Hepatocyte (in vitro differentiated cells): ENCODE measurements at places on chromosomes 6 and 20.
A peak's percentile ranks its signal among the peaks of the same experiment; 100 is the strongest.

DNA sequence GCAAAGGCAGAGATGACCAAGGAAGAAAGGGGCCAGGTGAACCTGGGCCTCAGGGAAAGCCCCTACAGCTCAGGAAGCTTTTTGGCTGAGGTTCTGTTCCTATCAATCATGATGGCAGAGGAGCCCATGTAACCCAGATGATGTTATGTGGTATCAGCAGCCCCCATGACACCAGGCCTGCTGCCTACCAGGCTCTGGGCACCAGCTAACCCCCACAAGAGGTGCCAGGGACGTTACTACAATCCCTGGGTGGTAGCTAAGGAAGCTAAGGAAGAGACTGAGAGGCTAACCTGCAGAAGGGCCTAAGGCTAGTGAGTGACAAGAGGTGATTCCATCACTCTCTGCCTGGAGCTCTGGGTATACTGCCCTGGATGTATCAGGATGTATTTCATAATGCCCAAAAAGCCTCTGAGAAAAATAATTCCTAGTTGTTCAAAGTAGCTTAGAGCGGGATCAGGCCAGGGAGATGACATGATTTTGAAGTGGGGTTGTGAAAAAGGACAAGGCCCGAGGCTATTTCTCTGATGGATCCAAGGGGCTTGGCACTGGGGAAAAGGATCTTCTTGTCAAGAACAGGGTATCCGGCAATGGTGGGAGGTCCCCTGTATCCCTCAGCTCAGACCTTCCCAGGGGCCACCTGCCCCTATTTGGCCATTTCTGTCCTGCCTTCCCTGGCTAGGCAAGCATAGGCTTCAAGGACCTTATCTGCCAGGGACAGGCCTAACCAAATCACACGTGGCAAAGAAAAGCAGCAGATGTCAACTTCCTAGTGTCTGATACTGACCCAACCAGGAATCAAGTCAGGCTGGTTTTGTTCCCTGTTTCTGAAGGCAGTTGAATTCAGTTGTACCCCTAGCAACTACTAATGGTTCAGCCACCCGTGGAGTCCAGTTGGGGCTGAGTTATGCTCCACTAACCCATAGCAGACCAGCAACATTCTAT lies 41.3 kb downstream of the PANK2 start:
- DNase-seq: no peak

DNA sequence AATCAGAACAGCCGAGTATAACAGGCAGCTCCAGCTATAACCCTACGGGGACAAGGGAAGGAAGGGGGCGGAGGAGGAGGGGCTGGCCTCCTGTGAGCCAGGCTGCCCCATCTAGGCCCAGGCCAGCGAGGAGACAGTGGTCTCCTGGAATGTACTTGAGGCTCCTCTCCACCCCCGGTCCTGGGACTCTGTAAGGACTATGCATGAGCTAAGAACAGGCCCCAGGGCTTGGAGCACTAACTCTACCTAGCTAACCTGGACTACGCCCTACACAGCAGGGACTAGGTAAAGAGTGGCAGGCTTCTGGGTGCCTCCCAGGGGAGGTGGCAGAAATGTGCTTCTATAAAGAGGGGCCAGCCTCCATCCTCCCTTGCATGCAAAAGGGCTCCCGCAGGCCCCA lies 8.9 kb downstream of the KCNK15 start:
- no peak for DNase-seq

GRCh38 chr20:20568604-20569205 lies 143.7 kb downstream of the RALGAPA2 start:
- DNase-seq: peak; percentile 61

- no peak for DNase-seq
Measured at GRCh38 chr6:45116714-45117410, 211.3 kb upstream of the RUNX2 start.

DNA sequence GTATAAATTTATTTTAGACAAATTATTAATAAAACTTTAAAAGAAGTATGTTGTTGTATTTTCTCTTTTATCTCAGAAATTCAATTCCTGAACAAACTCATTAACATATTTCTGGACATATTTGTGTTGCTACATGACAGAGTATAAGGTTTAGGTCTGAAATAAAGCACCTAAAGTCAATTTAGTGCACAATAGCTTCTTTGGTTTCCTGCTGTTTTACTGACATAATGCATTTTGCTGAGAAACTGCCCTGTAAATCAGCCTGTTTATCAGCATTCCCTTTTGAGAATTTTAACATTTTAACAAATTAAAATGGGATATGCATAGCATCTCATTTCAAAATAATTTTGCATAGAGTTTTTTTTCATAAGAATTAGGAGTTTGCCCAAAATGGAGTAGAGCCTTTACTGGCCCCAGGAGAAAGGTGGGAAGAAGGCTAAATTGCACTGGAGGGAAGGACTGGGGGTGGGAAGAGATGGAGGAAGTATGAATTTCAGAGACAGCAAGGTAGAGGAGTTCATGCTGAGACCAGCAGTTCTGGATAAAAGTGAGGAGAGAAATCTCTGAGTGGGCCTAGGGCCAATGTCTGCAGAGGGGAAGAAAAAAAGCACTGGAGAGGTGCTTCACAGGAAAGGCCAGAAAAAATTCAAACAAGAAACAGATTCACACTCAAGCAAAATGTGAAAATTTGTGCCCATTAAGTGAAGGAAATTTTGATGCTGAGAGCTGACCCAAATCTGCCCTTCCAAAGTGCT lies 324.2 kb upstream of the HSF2 start:
- no peak for DNase-seq

DNA sequence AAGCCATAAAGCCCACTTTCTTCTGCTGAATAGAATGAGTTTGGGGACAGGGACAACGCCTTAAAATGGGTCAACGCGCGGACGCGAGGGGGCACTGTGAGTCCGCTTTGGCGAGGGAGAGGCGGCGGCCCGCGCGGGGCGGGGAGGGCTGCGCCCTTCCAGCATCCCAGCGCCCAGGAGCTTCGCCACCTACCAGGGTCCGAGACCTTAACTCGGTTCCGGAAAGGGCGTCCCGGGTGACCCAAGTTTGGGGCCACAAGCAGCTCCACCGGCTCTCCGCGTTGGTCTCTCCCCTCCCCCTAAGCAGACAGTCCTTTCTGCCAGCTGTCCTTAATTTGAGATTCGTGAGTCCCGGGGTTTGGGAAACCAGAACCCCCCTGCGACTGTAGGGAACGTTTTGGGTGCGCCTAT lies 1.8 kb upstream of the SAMD5 start:
- DNase-seq: peak; percentile 82

DNA sequence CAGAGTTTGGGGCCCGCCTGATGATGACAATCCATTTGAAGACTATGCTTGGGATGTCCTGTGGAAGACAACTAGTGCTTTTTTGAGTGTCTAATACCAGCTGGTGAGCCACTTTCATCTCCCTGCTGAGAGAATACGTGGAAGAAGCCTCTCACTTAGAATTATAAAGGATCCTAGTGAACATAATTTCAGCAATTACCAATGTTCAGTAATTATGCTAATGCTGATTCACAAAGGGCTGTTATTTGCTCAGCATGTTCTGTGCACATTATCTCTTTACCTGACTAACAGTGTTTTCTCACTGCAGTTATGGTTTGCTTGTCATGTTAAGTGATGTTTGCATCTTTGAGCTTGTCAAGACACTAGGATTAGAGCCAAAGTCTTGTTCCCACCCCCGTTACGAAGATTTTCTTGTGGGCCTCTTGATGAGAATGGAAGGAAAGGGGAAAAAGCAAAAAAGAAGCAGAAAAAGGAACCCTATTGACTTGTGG lies 282.1 kb upstream of the CHD6 start:
- DNase-seq: no peak

GRCh38 chr6:129120856-129121638 lies 238.1 kb downstream of the LAMA2 start:
- DNase-seq: no peak

- DNase-seq: no peak
Measured at GRCh38 chr6:43394982-43395381, 25.5 kb upstream of the ZNF318 start.

GRCh38 chr6:99602520-99603420 lies 3.9 kb upstream of the PRDM13 start:
- DNase-seq: no peak

DNA sequence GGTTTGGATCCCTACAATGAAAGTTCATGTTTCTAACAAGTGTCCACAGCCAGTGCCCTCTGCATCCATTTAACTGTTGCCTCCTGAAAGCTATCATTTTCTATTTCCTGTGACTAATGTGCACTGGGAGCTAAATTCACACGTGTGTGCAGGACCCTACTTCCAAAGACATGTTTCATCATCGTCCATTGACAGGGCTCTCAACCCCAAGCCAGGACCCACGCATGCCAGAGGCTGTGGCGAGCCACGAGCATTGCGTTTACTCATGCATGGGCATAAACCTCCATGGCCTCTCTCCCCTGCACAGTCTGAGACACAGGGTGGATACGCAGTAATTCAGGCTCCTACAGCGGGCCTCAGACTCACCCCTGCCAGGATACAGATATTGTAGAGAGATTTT lies 153.2 kb downstream of the MAFB start:
- no peak for DNase-seq

DNA sequence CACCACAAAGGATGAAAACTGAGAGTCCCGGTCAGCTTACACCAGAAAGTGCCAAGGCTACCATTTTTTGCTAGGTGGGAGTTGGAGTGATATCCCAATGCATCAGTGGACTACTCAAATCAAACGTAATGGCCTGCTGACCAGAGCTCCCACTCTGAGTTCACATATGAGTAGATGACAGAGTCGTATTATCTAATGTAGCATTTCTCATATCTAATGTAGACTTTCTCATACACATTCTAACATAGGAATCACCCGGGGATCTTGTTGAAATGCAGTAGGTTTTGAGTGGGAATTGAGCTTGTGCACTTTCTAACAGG lies 38.4 kb upstream of the FUCA2 start:
- DNase-seq: no peak

GRCh38 chr6:116465246-116465645 lies 4.1 kb downstream of the CALHM6 start:
- no peak for DNase-seq

- DNase-seq: no peak
Measured at GRCh38 chr6:132446141-132446854, 45.0 kb upstream of the MOXD1 start.

DNA sequence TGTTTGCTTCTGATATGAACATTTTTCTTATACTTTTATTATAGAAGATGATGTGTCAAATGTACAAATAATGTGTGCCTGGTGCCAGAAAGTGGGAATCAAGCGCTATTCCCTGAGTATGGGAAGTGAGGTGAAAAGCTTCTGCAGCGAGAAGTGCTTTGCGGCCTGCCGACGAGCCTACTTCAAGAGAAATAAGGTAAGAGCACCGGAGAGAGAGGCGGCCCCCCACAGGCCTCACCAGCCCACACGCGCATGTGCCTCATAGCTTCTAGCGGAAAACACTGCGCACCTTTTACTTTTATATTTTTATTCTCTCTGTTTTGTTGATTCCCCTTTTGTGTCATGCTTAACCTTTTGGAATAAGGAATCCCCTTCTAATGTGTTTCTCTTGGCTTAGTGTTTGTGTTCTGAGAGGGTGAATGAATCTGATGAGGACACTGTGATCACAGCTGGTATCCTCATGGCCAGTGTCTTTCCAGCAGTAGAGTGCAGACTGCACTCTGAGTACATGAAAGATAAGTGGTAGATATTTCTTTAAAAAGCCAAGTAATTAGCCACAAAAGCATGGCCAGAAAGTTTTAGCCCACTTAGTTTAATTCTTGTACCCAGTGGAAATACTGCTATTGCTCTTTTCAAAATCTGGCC lies 43.6 kb downstream of the SOBP start:
- DNase-seq: no peak

GRCh38 chr6:166582258-166582657 lies 4.2 kb downstream of the RAMACL start:
- no peak for DNase-seq

GRCh38 chr6:40386200-40386599 lies 201.0 kb downstream of the LRFN2 start:
- no peak for DNase-seq

- no peak for DNase-seq
Measured at GRCh38 chr6:110650755-110651154, 164.5 kb downstream of the CDK19 start.

- peak; percentile 67 for DNase-seq
Measured at GRCh38 chr20:36607586-36608387, 2.2 kb downstream of the RAB5IF start.

DNA sequence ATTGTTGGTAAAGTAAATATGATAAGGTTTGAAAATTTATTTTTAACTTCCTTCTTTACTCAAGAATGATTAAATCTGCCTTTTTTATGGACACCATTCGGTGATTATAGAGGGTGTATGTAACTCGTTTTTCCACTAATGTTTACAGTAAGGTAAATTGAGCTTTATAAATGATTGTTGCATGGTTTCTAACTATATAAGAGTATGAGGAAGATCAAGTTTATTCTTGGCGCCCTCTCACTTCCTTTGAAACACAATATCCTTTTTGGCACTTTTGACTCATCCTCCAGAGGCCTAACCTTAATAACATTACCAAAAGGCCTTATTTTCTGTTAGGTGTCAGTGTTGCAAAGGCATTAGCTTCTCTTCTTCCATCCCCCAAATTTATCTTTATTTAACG lies 41.8 kb upstream of the MTRF1L start:
- DNase-seq: no peak

DNA sequence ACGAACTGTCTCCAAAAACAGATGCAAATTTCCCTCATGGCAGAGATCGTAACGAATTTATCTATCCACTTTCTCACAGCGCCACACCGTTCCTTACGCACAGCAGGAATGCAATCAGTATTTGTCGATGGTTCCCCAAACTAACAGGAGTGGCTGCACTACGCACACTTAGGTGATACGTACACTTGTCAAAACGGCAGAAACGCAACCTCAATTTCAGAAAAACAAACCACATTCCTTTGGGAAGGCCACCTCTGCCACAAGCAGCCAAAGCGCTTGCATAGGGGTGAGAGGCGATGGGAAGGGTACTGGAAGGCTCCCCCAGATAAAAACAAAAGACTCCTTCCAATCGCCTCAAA lies 638 bp downstream of the MDN1 start:
- DNase-seq: peak; percentile 25

DNA sequence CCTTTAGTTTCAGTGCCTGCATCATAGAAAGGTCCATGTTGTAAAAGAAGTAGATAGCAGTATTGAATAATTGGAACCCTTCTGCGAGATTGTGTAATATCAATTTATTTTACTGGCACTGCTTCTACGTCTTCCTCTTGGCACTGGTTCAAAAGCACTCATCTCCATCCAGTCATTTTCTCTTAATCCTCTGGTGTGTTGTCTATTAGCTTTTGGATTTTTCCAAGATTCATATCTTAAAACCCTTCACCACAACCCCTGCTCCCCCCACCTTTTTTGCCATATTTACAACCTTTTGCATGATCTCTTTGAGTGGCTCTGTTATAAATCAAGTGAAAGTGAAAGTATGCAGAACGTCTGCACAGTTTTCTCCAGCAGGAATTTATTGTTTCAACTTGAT lies 76.6 kb upstream of the HSF2 start:
- DNase-seq: peak; percentile 8

DNA sequence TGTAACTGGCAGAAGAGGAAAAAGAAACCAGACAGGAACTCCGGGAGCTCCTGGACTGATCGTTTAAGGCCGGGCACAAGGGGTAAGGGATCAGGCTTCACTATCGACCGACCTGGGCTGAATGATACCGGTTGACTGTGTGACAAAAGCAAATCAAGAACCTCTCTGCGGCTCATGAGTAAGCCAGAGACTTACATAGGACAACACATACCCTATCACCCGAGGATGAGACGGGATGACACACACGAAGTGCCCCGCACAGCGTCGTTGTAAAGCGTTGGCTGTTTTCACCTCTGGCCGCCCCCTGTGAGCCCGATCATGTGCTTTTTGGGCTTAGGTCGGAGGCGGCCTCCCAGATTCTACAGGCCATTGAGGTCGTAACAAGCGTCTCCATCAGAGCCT lies 695 bp upstream of the TGIF2 start:
- peak; percentile 61 for DNase-seq
